ENCODE measurements at places on chromosomes 4 and X.

- no peak for DNase-seq
Observed at GRCh38 chrX:30830326-30830943, 58.6 kb downstream of the TAB3 start.

- DNase-seq: no peak
Observed at GRCh38 chr4:83417566-83417965, 38.1 kb downstream of the HELQ start.

DNA sequence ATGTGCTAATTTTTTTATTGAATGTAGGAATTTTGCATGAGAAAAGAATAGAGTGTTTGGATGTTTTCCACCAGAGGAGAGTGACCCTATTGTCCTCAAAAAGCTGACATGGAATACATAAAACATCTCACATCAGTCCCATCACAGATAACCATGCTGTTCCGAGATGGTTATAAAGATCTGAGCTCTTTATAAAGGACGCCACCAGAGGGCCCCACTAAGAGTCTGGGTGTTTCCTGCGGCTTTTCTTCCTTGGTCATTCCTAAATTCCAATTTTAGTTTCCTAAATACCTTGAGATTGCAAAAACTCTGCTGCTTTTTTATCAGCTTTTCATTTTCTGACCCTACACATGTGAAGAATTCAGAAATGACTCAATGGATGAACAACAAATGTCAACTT lies 504.5 kb upstream of the FRG1 start:
- DNase-seq: no peak

DNA sequence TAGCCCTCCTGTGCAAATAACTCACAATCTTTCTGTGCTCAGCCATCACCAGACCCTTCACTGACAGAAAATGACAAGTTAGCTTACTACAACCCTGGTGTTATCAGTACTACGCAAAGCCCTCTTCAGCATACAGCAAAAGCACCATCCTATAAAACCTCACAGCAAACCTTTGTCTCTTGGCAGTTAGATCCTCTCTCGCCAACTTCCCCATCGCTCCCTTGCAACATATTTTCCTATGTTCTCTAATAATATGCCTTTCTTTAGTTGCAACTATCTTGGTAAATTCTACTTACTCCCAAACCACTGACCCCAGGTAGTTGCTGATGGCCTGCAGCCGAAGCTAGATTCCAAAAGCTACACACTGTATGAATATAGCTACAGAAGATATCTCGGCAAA lies 856.9 kb upstream of the FRG1 start:
- DNase-seq: no peak

- DNase-seq: no peak
Observed at GRCh38 chr4:112502871-112503270, 13.1 kb downstream of the NEUROG2 start.

DNA sequence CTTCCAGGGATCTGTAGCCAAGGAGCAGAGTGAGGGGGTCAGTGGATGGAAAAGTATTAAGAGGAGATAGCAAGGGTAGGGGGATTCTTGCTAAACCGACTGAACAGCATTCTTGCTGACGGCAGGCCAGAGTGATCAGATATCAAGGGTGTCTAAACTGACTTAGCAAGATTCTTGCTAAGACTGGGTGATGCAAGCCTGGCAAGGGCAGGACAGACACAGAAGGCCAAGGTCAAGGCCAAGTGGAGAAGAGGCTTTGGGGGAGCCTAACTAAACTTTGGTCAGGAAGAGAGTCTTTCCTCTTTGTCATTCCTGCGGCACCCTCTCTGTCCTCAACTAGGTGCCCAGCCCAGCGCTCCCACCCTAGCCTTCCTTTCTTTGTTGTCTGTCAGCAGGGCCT lies 799 bp downstream of the XPNPEP2 start:
- no peak for DNase-seq

- DNase-seq: no peak
Observed at GRCh38 chrX:150779385-150779784, 86.2 kb downstream of the MTMR1 start.

- no peak for DNase-seq
Observed at GRCh38 chr4:150289198-150289597, 211.0 kb downstream of the DCLK2 start.

GRCh38 chr4:98501383-98501782 lies 157.0 kb downstream of the TSPAN5 start:
- no peak for DNase-seq

GRCh38 chr4:150746156-150746555 lies 164.2 kb downstream of the MAB21L2 start:
- DNase-seq: no peak

DNA sequence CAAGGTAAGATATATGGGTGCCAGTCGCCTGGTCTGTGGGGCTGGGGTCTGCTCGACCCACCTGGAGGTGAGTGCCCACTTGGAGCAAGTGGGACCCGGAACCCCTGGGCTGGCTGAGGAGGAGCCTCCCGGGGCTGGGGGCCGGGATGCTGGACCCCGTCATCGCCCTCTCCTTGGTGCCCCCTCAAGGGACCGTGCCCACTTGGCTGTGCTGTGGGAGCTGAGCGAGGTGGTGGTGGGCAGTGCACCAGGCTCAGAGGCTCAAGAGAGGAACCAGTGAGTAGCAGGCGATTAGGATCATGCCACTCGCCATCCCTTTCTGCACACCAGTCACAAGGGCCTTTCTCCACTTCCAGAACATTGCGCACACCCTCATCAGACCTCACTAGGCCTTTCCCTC lies 203.8 kb upstream of the PSAPL1 start:
- DNase-seq: no peak

- no peak for DNase-seq
Observed at GRCh38 chrX:72634331-72634730, 61.7 kb upstream of the HDAC8 start.

DNA sequence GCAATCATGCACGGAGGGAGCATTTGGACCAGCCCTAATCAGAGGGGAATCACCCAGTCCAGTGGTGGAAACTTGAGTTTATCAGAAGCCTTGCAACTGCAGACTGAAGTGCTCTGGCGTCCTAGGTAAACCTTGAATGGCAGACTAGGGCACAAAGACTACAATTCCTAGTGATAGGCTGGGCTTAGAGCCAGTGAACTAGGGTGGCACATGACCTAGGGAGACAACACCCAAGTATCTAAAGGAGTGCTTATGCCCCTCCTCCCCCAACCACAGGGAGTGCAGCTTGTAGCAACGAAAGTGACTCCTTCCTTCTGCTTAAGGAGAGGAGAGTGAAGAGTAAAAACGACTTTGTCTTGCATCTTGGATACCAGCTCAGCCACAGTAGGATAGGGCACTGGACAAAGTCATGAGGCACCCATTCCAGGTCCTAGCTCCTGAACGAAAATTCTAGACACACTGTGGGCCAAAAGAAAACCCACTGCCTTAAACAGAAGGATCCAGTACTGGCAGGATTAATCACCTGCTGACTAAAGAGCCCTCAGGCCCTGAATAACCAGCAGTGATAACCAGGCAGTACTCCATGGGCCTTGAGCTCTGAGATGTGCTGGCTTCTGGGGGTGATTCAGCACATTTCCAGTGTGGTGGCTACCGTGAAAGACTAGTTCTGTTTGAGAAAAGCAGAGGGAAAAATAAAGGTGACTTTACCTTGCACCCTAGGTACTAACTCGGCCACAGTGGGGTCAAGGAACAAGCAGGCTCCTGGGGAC lies 58.7 kb upstream of the STARD8 start:
- DNase-seq: no peak

DNA sequence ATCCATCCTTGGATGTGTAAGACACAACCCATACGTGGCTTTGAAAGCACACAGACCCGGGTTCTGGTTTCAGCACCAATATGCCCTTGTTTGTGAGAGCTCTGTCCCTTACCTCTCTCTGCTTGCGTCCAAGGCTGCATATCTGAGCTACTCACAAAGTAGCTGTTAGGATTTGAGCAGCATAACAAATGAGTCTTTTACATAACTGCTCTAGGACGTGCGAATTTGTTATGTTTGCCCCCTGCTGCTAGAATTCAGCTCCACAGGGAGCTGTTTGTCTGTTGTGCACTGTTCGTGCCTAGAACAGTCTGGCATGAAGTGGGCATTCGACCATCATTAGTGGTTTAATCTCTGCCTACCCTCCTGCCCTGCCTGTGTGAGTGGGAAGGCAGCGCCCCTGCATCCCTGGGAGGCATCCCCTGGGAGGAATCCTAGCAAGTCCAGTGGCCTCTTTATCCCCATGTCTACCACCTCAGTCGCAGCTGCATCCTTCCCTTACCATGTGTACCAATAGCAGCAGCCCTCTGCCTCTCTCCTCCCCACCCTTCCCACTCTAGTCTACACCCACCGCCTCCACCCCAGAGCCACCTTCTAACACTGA lies 42.1 kb downstream of the SLC2A9 start:
- DNase-seq: no peak

GRCh38 chr4:13516315-13516860 lies 27.9 kb downstream of the NKX3-2 start:
- DNase-seq: no peak

DNA sequence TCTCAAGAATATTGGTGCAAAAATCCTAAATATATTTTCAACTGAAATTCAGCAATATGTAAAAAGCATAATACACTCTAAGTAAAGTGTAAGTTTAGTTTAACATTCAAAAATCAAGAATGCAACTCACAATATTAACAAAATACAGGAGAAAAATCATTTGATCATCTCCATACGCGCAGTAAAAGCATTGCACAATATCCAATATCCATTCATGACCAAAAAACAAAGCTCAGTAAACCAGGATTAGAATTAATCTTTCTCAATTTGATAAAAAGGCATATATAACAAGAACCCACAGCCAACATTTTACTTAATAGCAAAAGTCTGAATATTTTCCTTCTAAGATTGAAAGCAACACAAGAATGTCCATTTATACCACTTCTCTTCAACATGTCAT lies 48.3 kb upstream of the C4orf54 start:
- no peak for DNase-seq
